EL (cell line): ENCODE measurements at places on chromosomes 16 and 17.

- DNase-seq: no peak
These were observed 70.9 kb upstream of the KIFC3 start for GRCh38 chr16:57873218-57873617.

DNA sequence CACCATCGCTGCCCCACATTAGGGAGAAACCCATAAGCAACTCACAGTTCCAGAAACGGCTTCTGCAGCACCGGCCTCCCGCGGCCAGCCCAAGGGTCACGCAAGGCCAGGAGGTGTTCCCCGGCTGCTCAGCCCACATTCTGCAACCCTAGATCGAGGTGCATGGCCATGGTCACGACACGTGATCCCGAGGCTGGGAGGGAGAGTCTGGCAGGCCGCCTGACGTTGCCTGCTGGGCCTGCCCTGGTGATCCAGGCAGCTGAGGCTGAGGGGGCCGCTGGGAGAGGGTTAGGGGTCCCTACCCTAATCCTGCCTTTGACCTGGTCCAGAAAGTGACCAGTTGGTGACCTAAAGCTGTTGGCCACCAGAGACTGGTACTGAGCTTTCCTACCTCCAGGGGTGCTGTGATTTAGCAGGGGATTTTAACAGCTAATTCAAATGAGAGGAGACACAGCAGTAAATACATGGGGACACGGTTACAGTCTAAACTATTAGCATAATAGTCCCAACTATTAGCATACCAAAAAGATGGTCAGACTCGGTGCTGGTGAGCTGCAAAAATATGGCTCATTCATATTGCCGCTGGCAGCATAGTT, 97.4 kb upstream of the CIBAR2 start:
- no peak for DNase-seq

DNA sequence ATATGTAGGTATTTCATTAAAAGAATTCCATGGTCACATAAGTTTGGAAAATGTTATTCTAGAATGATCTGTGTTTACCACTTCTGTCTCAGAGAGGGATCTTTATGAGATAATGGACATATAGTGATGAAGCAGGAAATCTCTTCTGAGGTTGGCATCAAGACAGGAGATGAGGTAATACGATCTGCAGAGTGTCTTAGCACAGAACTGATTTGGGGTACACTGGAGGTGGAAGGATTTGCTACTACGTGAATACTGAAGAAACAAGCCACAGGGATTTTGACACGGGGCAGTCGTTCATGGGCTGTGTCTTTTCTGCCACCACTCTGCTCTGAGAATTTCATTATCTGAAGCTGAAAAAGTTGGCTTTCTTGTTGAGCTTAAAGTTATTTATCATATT, 5.5 kb downstream of the CBFB start:
- DNase-seq: peak; percentile 61

GRCh38 chr16:74766729-74767128, 7.9 kb downstream of the FA2H start:
- DNase-seq: no peak

- no peak for DNase-seq
These were observed 62.8 kb upstream of the SIAH1 start for GRCh38 chr16:48447940-48448536.

DNA sequence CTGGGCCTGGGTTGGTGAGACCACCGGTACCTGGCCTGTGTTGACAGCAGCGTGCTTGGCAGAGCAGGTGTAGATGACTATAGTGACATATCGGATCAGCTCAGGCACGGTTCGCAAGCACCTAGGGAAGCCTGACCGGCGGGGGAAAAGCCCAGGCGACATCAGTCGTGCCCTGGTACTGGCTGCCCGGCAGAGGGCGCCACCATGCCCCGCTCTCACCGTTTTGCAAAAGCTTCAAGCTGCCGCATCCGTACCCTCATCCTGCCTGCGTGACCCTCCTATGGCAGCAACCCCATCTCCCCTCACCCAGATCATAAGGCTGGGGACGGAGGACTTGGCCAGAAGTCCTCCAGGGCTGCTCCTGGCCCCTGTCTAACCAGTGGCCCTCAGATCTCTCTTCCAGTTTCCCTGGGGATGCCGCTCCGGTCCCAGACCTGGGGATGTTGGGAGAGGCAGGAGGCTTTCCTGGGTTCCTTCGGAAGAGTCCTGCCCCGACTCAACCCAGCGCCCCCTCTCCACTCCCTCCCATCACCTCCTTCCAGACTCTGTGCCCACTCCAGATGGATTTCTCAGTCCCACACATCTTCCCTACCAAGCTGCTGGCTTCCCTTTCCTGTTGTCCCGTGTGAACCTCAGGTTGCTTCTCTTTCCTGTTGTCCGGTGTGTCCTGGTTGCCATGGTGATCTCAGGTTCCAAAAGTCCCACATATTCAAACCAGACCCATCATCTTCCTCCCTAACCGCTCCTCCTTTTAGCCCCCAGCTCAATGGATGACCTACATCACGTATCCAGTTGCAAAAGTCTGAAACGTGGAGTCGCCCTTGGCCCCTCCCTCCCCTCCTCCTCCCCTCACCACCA, 13.7 kb downstream of the ALOX12B start:
- peak; percentile 62 for DNase-seq

- no peak for DNase-seq
These were observed 26.1 kb downstream of the MAP2K4 start for GRCh38 chr17:12046786-12047185.

GRCh38 chr17:42087042-42087701, 11.1 kb downstream of the ZNF385C start:
- no peak for DNase-seq
